IMR-90 (cell line): ENCODE measurements at places on chromosomes 3 and 15.

- DNase-seq, result peak; percentile 53
Observed at GRCh38 chr15:60854858-60855564, 374.1 kb downstream of the RORA start.

- DNase-seq, result no peak
Observed at GRCh38 chr15:73385205-73385604, 16.4 kb upstream of the HCN4 start.

DNA sequence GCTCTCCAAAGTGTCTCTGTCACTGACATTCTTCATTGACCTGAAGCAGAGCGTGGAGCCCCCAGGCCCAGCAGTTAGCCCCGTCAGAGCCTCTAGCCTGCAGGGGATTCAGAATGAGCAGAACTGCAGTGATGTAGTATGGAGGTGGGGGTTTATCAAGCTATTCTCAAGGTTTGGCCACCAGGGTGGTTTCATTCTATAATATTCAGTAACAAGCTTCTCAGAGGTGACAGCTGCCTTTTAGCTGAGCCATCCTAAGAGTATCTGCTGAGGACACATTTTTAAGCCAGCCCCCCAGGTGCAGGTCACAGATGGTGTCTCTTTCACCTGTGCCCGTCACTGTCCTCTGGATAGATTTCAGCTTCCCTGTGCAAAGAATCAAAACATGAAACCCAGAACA is 31.9 kb downstream of the CMTM7 start:
- no peak for DNase-seq

DNA sequence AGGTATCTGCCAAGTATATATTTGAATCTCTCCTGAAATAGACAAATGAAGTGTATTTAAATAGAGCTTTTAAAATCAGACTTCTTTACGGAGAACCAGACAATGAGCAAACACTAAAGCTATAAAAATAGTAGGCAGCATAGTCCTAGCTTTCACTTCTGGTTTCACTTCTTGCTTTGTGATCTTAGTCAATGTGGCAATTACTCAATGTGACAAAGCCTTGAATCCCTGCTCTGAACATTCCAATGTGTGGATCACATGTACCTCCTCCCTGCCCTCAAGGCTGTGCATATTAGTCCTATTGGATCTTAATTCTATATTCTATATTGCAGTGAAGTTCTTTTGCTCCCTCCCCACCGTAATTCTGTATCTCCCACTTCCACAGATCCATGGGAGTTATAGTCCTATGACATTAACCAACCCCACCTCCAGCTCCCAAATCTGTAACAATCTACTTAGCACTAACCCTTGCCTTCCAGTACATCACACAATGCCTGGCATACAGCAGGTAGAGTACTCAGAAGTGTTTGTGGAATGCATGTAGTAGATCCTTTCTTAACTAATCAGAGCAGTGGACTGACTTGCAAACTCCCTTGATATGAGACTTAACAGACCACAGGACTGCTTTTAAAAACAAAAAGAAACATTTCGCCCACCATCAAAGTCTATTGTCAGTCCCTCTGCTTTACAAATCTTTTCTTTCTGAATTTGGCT is 24.3 kb upstream of the CP start:
- peak; percentile 54 for DNase-seq

- DNase-seq, result no peak
Observed at GRCh38 chr3:177206936-177207335, 9.7 kb upstream of the TBL1XR1 start.

- DNase-seq, result no peak
Observed at GRCh38 chr15:91135201-91136130, 35.4 kb downstream of the SV2B start.

- no peak for DNase-seq
Observed at GRCh38 chr15:40618023-40618422, 24.0 kb downstream of the KNL1 start.

DNA sequence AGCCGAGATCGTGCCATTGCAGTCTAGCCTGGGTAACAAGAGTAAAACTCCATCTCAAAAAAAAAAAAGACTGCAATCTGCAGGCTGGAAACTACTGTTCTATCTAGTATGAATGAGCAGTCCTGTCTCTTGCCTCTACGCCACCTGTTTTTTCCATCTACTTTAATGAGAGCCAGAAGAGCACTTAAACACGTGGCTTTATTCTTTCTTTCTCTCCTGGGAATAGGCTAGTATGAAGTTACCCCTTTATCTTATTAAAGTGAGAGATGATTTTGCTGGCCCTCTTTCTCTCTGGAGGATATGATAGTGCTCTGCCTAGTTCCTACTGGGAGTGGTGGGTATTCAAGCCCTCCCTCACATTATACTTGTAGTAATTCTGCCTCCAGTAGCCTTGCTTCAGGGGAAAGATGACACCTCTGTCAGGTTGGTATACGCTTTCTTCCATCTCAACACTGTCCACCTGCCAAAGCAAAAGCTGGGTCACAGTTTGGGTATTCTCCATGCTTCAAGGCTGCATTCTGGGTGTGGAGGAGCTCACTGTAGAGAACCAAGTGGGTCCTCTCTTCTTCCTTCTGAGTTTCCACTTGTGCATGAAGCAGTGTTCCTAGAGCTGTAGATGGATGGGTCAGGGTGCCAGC is 17.8 kb downstream of the MAPKBP1 start:
- DNase-seq, result no peak

DNA sequence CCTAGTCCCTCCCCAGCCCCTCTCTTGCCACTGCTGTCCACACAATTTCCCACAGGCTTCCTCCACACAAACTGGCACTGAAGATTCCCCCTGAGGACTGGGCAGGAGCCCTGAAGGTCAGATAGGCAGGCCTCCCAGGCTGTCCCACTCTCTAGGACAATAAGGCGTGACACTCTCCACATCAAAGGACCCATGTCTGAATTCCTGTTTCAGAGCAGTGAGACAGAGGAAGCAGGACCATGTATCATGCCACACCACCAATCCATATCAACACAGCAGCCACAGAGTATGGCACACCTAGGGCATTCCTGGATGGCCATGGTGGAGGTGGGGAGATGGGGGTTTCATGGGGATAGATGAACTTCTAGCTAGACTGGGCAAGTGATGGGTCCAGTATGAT is 13.8 kb upstream of the CCR1 start:
- DNase-seq, result no peak

DNA sequence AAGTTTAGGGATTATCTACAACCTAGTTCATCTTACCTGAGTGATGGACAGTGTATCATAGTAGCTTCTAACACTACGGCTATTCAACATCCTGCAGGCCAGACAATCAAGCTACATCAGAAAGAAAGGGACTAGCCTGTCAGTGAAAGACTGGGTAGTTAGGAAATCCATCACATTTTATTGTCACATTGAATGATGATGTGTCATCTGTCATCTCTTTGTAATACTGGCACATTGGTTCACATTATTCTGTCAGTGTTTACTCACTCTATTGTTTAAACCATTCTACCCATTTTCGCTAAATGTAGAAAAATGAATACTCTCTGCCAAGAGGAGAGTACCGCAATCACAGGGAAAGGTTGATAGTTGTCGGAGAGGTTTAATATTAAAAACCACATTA is 1155.8 kb downstream of the TUSC7 start:
- DNase-seq, result no peak
